ENCODE measurements at places on chromosomes 7 and 10.

DNA sequence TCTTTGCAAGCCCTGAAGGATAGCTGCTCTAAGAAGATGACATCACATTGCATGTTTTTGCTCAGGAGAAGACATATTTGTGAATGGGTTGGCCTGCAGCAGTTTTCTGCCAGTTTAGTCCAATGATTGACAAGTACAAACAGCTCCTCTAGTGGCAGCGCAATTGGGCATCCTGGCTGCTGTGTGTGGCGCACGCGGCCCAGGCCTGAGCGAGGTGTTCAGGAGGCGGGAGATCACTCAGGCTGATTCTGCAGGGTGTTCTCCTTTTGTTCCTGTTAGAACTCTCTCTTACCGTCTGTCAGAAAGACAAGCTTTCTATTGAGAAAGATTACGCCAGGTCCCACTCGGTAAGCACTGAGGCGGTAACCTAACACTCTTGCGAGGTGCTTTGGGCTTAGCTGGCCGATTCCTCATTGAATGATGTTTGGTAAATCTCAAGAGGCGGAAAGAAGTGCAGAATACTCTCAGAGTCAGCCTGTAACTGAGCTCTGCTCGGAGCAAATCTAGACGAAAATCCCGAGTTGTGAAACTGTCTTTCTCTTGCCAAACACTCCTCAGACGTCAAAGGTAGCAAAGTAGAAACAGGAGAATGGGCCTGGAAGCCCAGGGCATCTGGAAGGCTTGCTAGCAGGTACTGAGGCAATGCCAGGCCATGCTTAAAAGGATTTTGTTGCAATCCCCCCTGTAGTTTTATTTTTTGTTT is 219.2 kb upstream of the BMPER start:
- DNase-seq: no peak

GRCh38 chr7:45239486-45239885 is 81.9 kb downstream of the RAMP3 start:
- DNase-seq: peak; percentile 41

DNA sequence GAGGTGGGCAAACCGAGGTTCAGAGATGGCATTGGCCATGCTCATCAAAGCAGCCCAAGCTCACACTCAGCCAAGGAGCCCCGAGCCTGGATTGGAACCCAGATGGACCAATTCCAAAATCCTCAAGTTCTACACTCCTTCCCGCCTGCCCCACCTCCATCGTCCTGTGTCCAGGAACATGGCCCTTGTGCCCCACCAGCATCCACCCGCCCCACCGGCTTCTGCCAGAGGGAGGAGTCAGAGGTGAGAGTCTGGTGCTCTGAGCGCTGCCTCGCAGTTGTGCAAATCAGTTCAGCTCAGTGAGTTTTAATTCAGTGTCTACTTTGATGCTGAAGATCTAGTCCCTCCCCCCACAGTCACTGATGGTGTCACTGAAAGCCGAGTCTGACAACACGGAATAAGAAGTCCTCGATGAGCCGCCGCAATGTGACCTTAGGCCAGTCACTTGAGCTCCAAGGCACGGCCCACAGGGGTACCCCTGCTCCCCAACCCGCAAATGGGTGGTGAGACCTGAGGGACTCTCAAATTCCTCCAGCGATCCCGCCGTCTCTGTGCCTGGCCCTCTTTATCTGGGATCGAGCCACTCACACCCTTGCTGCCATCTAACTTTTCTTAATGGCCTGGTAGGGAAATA is 26.3 kb downstream of the PRKAG2 start:
- DNase-seq: no peak

GRCh38 chr10:23199768-23200511 is 7.8 kb downstream of the PTF1A start:
- DNase-seq: no peak

DNA sequence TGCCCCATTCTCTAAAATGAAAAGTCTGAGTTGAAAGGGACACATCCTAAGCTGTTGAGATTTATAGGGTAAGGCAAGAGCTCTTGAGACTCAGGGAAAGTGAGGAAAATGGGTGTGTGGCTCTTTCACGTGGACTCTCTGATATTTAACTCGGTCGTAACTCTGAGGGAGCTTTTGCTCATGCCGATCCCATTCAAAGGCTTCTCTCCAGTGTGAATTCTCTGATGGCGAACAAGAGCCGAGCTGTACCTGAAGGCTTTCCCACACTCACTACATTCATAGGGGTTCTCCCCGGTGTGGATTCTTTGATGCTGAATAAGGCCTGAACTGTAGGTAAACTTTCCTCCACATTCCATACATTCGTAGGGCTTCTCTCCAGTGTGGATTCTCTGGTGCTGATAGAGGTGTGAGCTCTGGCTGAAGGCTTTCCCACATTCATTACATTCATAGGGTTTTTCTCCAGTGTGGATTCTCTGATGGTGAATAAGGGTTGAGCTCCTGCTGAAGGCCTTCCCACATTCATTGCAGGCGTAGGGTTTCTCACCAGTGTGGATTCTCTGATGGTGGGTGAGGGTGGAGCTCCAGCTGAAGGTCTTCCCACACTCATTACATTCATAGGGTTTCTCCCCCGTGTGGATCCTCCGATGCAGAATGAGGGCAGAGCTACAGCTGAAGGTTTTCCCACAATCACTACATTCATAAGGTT is 10.4 kb downstream of the ZNF3 start:
- DNase-seq: no peak

Data from stimulated activated effector memory CD8-positive, alpha-beta T cell treated with anti-CD3 and anti-CD28 coated beads, Interleukin-12 subunit alpha, Interleukin-12 subunit beta, amount 100 ng/mL, for 72 hours (primary cell).